ENCODE measurements at places on chromosomes 7 and 10.

DNA sequence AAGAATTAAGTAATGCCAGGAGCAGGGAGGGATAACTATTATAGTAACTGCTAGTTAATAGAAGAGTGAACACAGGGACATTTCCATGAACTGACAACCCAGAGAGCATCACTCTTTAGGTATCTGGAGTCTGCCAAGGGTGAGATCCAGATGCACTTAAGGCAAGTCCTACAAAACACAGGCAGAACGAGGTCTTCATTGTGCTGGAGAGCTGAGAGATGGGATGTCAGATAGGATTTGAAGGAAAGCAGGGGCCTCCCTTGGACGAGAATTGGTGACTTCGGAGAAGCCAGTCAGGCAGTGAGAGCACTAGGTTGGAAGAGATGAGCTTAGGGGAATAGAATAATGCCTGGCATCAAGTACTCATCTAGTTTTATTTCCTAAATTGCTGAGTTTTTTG, 684.5 kb downstream of the GATA3 start:
- DNase-seq: no peak

- no peak for DNase-seq
Measured at GRCh38 chr7:142792129-142792528, 21.4 kb downstream of the PRSS2 start.

- no peak for DNase-seq
Measured at GRCh38 chr7:30093420-30093952, 41.3 kb upstream of the MTURN start.

- DNase-seq: no peak
Measured at GRCh38 chr7:34153656-34154270, 248.4 kb downstream of the BMPER start.

GRCh38 chr10:125050383-125050782, 108.5 kb downstream of the ZRANB1 start:
- no peak for DNase-seq

DNA sequence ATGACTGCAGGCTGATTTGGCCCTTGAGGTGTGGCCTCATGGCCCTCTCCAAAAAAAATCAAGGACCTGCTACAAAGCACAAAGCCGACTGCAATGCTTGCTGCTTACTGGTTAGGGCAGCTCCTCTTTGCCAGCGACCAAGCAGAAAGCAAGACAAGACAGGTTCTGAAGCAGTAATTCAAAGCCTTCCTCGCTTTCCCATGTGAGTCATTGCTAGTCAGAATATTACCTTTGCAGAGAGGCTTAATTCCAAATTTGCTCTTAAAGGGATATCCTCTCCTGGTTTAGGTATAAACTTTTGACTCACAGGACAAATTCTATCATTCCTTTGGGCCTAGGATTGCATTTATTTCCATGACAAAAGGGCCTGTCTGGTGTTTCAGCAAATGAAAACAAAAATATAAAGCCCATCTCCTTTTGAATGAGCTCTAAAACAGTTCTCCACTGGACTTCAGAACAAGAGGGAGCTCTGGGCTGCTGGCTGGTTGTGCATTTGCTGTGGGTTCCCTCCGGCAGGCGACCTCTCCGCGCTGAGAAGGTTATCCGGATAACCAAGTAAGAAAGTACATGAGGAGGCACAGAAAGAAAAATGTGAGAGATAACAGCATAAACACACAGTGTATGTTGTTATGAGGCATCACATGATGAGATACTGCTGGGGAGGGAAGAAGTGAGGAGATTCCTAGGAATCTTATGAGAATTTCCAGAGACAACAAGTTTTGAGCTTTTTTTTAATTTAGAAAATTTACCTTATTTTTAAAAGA, 90.8 kb downstream of the EGFR start:
- DNase-seq: no peak

DNA sequence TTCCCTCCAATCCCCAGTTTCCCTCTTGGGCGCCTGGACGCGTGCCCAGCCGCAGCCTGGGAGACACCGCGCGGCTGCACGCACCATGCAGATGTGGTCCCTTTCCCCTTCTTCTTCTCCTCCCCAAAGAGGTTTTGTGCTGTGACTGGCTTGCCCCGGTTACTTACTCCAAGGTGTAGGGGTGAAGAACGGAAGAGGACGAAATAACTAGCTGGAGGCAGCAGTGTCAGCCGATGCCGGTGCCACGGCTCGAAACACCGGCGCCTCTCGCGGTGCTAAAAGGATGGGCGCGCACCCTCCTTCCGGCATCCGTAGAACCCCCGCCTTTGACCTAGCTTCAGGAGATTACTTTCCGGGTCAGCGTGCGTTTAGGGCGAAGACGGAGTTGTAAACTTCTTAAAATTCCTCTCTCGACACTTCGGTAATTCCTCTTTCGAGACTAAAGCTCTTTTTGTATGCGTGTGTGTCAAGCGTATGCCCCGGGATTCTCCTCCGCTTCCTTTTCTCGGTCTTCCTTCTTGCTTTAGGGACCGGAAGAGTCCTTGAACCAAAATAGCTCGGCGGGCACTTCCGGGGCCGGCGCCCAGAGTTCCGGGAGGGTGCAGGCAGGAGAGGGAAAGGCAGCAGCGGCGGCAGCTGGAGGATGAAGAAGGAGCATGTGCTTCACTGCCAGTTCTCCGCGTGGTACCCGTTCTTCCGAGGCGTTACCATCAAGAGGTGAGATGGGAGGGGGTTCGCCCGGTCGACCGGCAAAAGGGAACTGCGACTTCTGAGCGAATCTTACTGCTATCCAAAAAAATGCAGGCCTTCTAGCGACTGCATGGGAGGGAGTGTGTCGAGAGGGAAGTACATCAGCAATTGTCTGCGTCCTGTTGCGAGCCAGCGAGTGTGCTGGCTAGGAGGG, at the start of the genes CDC123 and NUDT5:
Gene CDC123, plus strand, starts transcription at position 586 of the 904 bp plus-strand sequence. Its CDS starts 58 bp downstream, at position 644.
Gene NUDT5, minus strand, starts transcription at position 289 of the 904 bp plus-strand sequence. CDS start 9,600 bp downstream, outside the sequence.
- DNase-seq: peak; percentile 74

Measured in stimulated activated CD8-positive, alpha-beta memory T cell treated with anti-CD3 and anti-CD28 coated beads, Interleukin-7, amount 100 ng/mL, for 24 hours (primary cell).